ENCODE measurements at places on chromosomes 6 and 20.
A peak's percentile ranks its signal among the peaks of the same experiment; 100 is the strongest.

GRCh38 chr20:62704341-62704948 is 4.2 kb upstream of the NTSR1 start:
- no peak for DNase-seq

GRCh38 chr20:61932711-61933480 is 132.8 kb downstream of the TAF4 start:
- no peak for DNase-seq

DNA sequence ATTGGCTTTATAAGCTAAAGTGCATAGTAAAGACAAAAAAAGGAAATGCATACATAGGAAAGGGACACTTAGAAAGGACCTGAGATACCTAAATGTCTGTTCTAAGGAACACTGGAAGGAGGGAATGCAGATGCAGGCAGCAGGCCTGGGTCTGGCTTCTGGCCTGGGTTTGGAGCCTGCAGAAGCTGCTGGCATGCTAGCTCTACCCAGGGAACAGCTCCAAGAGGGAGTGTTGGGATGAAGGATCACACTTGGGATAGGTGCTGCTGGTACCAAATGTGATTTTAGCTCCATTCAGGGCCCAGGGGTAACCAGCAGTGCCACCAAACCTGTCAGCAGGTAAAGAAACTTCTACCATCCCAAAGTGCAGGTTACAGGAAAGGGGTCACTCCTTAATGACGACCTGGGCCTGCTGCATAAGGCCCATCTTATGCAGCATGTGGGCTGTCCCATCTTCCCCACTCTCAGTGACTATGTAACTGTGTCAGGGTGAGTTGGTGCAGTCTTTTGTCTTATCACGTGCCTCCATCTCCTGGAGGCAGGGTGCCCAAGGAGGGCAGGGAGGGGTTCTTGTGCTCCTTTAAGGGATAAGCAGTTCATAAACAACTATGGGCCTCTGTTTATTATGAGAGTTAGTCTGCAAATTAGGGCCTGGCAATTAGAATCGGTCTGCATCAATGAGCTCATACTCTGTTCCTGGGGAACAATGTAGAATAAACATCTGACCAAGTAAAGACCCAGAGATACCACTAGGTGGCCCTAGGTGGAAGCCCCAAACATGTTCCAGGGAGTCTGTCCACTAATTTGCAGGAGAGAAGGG is 26.9 kb downstream of the DDX27 start:
- peak; percentile 71 for DNase-seq

GRCh38 chr6:122734529-122735395 is 44.8 kb upstream of the FABP7 start:
- DNase-seq = no peak

GRCh38 chr6:107763946-107764345 is 60.2 kb downstream of the SCML4 start:
- no peak for DNase-seq

DNA sequence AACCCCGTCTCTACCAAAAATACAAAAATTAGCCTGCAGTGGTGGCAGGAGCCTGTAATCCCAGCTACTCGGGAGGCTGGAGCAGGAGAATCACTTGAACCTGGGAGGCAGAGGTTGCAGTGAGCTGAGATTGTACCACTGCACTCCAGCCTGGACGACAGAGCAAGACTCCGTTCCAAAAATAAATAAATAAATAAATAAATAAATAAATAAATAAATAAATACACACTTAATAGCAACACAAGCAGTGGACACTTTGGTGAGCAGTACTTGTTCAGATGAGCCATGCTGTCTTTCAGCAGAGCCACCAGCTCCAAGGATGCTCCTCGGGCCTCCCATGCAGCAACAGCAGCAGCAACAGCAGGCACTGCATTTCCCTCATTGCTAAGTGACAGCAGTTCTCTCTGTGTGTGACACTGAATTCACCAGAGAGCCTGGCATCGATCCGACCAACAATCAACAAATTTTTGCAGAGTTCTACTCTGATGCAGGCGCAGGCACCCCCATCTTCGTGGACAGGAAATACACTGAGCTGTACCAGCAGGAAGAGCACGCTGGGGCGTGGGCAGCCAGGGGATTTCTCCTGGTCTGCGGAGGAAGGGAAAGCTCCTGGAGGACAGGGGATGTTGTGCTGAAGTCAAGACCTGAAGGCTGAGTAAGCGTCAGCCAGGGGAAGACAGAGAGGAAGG is 54.0 kb upstream of the SNX9 start:
- DNase-seq = no peak

DNA sequence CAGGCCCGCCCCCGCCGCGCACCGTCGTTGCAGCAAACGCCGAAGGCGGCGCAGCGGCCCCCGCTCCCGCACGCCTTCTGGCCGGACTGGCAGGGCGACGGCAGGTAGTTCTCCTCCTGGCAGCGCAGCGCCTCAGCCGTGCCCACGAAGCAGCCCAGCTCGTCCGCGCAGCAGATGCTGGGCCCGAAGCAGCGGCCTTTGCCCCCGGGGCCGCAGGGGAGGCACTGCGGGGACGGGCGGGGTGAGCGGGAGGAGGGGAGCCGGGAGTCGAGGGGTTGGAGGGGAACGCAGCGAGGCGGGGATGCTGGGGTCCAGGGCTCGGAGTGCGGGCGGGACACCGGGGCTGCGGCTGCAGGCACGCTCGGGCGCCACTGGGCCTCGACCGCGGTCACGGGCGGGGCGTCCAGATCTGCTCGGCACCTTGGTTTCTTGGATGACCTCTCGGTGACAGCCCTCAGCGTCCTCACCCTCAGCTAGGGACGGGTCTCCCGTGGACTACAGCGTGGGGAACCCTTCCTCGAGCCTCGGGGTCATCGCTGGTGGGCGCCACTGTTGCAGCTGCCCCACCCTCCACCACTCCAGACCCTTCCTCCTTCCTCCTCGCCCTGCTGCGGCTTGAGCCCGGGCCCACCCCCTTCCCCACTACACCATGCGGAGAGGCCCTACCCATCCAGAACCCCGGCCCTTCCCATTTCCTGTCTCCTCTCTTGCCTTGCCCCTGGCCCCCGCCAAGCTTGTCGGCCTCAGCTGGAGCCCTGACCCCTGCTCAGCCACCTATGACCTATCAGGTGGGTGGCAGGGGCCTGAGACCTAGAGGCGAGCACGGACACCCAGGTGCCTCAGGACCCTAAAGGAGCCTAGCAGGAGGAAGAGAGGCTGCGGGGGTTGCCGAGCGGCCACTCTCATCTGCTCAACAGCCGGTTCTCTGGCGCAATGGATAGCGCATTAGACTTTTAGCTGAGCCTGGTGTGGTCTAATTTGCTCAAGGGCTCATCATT is 1.3 kb downstream of the AVP start:
- no peak for DNase-seq

GRCh38 chr20:12717061-12717460 is 291.7 kb upstream of the SPTLC3 start:
- DNase-seq = no peak

GRCh38 chr6:12392490-12392889 is 102.3 kb downstream of the EDN1 start:
- DNase-seq = no peak

- no peak for DNase-seq
Observed at GRCh38 chr6:169022079-169022478, 231.6 kb downstream of the THBS2 start.

DNA sequence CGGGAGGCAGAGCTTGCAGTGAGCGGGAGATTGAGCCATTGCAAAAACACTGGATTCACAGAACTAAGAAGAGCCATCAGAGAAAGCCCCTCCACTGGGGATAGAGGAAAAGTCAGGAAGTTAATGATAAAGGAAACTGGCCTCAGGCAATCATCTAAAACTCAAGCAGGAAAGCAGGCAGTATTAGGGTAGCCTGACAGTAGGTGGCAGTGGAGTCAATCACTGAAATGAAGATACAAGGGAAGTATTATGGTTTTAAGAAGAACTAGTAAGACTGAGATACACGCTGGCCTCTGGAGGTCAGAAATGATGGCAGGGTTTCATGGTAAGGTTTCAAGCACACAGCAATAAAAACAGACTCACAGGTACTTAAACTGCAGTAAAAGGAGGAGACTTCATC is 578.3 kb downstream of the HACE1 start:
- DNase-seq = no peak

DNA sequence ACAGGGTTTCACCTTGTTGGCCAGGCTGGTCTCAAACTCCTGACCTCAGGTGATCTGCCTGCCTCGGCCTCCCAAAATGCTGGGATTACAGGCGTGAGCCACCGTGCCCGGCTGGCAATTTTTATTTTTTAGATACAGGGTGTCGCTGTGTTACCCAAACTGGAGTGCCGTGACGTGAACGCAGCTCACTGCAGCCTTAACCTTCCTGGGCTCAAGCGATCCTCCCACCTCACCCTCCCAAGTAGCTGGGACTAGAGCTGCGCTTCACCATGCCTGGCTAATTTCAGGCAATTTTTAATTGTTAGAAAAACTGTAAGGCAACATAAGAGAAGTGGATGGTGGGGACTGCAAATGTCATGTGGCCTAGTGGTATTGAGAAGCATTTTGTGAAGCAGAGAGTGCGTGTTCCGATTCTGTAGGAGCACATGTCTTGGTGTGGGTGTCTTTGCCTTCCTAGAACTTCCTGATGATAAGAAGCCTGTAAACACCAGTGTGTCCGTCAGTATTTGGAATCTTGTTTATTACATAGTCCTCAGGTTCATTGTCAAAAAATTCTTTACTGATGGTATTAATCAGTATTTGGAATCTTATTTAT is 18.0 kb downstream of the JARID2 start:
- DNase-seq = no peak

- DNase-seq = no peak
Observed at GRCh38 chr6:134714113-134714512, 235.8 kb downstream of the ALDH8A1 start.

DNA sequence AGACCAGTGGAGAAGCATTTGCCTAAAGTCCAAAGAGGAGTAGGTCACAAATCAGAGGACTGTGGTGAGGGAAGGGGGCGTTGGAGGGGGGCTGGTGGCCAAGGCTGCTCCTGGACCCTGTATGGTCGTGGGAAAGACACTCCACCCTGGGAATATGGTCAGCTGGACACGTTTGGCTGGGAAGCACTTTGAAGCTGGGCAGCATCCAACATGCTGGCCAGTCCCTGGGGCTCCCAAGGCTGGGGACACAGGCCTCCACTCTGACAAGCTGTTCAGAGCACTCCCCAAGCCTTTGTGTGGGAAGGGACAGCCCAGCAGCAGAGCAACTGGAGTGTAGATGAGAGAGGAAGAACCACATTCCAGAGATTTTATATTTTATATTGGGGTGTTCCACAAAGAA is 203.2 kb downstream of the ANKRD60 start:
- DNase-seq = no peak

DNA sequence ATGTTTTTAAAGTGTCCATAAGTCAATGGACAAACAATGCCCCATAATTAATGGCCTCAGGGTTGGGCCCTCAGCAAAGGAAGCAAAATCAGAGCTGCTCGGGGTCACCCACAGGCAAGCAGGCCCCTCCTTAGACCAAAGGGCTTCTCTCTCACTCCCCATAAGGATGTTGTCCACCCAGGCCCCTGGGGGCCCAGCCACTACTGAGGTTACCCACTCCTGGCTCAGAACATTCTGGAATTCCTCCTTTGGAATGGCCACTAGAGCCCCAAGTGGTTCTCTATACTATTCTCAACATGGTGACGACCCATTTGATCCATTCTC is 50.9 kb downstream of the BANF2 start:
- no peak for DNase-seq

DNA sequence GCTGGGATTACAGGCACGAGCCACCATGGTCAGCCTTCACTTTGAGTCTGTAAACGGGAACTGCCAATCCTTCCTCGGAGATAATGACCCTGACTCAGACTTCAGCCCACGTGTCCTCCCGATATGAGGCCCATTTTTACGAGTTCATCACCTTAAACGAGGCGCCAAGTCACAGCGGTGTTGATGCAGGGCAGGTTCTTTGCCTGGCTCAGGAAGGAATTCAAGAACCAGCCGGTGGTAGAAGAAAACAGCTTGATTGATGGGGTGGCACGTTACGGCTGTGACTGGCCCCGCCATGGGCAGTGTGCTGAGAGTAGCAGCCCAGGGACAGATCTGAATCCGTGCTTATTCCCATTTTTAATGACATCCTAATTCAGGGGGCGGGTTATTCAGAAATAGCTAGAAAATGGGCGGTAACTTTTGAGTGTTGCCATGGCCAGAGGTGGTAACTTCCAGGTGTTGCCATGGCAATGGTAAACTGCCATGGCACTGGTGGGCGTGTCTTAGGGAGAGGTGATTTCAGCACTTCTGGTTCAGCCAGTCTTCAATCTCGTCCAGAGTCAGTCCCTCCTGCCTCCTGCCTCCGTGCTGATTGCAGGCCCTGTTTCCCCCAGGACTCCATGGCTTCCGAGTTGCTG is 9.1 kb upstream of the MAP1LC3A start:
- DNase-seq = peak; percentile 41

GRCh38 chr6:112018619-112019416 is 35.1 kb upstream of the CCN6 start:
- DNase-seq = no peak

DNA sequence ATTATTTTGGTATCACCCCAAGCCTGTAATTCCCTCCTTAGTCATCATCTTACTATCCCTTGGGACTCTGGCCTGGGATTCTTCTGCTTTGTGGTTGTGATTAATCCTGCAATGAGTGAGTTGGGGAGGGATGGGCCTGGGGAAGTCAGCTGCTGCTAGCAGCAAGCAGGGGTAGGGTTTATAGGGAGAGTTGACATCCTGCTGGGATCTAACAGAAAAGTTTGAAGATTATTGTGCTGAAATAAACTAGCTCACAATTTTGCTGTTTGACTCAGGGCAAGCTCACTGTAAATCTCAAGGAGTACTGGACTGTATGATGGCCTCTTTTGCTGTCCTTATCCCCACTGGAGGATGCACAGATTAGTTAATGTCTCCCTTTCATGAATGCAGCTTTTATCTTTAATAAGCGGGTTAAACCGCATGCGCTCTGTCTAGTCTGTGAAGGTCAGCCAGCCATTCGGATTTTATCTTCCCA is 83.4 kb downstream of the JARID2 start:
- DNase-seq = peak; percentile 50

DNA sequence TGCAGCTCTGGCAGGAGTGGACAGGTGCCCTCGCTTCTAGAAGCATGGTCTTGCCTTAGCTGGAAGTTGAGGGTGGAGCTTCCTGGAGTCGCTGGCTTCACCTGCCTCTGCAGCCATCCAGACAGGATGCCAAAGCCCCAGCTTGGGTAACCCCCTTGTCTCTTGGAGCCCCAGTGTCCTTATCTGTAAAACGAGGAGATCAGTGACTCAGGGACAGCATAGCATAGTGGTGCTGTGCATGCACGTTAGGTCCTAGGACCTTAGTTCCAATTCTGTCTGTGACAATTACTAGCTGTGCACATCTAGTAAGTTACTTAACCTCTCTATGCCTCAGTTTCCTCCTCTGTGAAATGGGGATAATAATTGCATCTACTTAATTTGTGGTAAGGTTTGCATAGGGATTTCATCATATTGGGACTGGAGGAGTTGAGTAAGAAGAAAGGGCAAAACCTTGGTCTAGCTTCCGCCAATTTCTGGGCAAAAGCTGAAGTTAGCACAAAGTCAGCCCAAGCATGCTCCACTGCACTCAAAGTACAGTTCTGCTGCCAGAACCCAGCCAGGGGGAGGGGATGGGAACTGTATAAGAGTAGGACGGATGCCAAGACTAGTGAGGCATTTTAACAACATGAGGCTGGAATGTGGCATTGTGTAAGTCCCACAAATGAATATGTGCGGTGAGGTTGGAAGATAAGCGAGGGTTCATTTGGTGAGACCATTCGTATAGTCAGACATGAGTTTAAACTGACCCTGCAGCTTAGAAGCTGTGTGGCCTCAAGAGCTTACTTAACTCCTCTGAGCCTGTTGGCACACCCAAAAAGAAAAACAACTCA is 24.5 kb downstream of the TOX2 start:
- no peak for DNase-seq

Data from erythroblast (primary cell).